Right renal pelvis (tissue), 4 donors: ENCODE measurements at places on chromosomes 4 and X.
A peak's percentile ranks its signal among the peaks of the same experiment; 100 is the strongest.

DNA sequence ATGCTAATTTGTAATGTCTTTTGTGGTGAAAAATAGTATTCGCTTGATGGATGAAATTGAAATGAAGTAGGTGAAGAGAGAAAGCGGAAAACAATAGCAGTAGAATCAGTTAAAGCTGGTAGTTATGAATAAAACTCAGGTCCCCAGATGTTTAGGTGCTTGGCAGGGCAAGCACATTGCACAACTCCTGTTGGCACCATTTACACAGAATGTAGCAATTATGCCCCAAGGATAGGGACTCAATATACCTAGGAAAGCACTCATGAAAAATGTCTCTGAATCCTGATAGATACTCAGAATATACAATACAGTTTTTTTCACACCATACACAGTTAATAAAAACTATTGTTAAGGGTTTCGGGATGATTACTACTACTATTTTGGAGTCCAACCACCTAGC lies 26.5 kb upstream of the GRIA3 start:
- no peak for DNase-seq

DNA sequence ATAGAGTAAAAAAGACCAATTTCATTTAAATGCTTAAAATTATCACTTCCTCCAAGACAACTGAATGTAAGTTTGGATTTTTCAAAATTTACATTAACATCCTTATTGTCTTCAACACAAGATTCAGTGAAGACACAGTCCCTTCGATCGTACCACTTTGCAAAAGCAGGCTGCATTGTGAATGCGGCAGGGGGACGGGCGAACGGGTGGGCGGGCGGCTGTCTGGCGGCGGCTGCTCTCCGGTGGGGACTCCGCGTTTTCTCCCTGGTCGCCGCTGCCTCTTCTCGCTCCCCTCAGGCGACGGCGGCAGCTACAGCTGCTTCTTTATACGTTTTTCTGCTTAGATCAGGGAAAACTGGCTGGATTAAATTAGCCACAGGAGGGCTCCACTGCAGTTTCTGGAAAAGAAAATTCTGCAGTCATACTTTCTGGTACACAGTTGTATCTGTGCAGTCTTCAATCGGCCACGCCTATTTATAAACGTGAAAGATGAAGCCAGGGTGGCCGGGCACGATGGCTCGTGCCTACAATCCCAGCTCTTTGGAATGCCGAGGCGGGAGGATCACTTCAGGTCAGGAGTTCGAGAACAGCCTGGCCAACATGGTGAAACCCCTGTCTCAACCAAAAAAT lies 33.9 kb upstream of the HPF1 start:
- DNase-seq = peak; percentile 55

GRCh38 chr4:82785611-82786400 lies 12.8 kb downstream of the SCD5 start:
- no peak for DNase-seq

- no peak for DNase-seq
Observed at GRCh38 chr4:122894827-122895226, 27.6 kb downstream of the NUDT6 start.

DNA sequence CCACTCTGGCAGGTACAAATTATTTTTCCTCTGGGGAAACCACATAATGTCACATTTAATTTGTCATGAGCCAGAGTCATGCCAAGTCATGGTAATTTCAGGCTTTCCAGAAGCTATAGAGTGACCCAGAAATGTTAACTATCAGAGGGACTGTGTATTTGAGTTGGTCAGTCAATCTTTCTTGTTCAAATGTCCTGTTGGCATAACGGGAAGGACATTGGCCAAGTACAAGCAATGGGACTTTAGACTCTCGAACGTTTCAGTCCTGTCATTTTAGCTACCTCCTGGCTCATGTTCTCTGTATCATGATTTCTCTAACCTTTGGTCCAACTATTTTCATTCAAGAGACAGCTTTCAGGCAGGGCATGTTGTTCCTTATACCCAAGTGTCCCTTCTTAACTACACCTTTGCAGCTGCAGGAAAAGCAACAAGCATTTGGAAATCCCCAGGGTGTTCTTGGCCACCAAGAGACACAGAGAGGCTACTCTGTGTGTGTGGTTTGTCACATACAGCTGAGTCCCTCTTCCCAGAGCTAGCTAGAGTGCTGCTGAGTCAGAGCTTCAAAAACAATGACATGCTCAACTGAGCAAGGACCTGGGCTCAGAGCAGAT lies 142.6 kb downstream of the EGF start:
- no peak for DNase-seq

GRCh38 chr4:57926311-57926710 lies 816.1 kb upstream of the IGFBP7 start:
- no peak for DNase-seq

GRCh38 chrX:3504916-3505315 lies 158.5 kb upstream of the MXRA5 start:
- DNase-seq = no peak

DNA sequence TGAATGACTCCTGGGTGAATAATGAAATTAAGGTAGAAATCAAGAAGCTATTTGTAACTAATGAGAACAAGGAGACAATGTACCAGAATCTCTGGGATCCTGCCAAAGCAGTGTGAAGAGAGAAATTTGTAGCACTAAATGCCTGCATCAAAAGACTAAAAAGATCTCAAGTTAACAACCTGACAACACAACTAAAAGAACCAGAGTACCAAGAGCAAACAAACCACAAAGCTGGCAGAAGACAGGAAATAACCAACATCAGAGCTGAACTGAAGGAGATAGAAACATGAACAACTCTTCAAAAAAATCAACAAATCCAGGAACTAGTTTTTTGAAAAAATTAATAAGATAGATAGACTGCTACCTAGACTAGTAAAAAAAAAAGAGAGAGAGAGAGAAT lies 8.4 kb downstream of the CFAP299 start:
- DNase-seq = no peak

DNA sequence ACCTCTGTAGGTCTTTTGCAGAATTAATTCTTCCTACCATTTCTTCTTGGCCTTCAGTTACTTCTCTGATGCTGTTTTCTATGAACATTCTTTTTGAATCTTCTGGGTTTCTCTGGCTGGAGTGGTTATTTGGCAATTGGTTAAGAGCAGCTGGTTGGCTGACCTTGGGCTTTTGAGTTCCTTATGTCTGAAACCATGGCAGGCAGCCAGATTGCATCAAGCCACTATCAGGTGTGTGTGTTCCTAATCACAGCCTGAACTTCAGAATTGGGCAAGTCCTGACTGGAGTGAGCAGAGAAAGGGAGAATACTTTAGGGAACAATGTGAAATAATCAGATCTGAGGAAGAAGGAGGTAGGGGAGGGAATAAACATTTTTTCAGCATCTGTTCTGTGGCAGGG lies 90.2 kb downstream of the ARHGAP10 start:
- no peak for DNase-seq

- no peak for DNase-seq
Observed at GRCh38 chrX:106037835-106038473, 573 bp downstream of the SERPINA7 start.

- no peak for DNase-seq
Observed at GRCh38 chr4:127143460-127144195, 489.1 kb upstream of the INTU start.

GRCh38 chr4:170818786-170819185 lies 729.0 kb upstream of the AADAT start:
- no peak for DNase-seq

- no peak for DNase-seq
Observed at GRCh38 chr4:159015841-159016240, 87.0 kb upstream of the RAPGEF2 start.

DNA sequence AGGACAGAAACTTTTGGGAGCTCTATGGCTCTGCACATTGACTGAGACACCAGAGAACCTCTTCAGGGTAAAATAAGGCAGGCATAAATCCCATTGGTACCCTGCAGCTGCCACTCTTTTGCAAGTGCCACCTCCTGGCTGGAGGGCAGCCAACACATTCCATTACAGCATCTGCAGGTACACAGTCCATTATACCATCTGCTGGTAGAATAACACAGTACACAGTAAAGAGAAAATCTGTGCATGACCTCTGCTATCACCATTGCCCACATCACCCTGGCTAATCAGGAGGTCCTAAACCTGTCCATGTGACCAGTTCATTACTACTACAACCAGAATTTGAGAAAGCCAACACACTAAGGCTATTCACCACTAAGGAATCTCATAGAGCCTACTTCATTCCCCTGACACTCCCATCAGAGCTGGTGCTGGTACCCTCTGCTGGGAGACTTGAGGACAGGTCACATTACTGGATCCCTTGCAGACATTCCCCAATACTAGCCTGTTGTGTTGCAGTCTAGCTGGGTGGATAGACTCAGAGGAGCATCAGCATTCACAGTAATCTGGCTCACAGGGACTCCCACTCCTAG lies 176.2 kb upstream of the TACR3 start:
- no peak for DNase-seq

- no peak for DNase-seq
Observed at GRCh38 chrX:53654376-53654775, 32.1 kb downstream of the HUWE1 start.

- DNase-seq = no peak
Observed at GRCh38 chr4:101621120-101621519, 169.4 kb upstream of the BANK1 start.

- no peak for DNase-seq
Observed at GRCh38 chr4:17635056-17635455, 20.6 kb downstream of the MED28 start.

GRCh38 chr4:81833576-81833975 lies 361.9 kb upstream of the RASGEF1B start:
- DNase-seq = no peak

DNA sequence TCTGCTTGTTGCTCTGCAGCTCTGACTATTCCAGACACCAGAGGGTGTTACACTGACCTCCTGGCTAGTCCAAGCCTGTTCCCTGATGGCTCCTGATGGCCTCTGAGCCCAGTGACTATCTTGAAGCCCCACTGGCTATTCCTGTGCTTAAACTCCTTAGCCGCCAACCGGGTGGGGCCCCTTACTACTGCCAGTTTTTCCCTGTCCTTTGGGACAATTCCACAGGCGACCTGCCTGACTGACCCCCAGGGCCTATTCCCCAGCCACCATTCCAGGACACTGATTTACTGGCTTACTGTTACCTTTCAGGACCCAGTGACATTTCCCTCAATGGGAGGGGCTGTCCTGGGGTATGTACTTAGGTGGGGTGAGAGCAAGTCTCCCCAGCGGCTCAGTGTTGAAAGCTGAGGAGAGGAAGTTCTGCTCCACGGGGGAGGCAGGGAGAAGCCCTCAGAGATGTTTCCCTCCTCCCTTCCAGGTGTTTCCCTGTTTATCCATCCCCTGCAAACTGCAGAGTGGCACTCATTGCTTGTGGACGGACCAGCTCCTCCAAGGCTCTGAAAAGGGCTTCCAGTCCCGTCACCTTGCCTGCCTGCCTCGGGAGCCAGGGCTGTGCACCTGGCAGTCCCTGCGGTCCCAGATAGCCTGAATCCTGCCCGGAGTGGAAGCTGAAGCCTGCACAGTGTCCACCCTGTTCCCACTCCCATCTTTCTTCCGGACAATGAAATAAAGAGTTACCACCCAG lies 4.0 kb downstream of the TIMP1 start:
- DNase-seq = no peak

DNA sequence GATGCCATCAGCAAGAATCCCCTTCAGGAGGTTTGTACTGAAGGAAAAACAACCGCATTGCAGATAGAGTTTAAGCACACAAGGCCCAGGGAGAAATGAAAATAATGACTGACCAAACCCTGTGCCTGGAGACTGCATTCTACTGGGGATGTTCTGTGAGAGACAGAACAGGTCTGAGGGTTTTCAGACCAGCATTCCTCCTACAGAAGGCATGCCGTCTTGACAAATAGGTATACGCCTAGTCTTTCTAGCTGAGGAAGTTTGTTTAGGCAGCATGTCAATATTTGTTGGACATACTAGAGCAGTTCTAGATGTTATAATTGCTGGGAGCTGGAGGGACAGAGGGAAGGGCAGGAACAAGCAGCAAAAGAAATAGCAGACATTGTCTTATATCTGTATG lies 68.4 kb upstream of the SCOC start:
- DNase-seq = no peak

- no peak for DNase-seq
Observed at GRCh38 chrX:16745659-16746058, 26.2 kb downstream of the SYAP1 start.

GRCh38 chr4:151458148-151458547 lies 49.2 kb downstream of the FHIP1A start:
- no peak for DNase-seq

DNA sequence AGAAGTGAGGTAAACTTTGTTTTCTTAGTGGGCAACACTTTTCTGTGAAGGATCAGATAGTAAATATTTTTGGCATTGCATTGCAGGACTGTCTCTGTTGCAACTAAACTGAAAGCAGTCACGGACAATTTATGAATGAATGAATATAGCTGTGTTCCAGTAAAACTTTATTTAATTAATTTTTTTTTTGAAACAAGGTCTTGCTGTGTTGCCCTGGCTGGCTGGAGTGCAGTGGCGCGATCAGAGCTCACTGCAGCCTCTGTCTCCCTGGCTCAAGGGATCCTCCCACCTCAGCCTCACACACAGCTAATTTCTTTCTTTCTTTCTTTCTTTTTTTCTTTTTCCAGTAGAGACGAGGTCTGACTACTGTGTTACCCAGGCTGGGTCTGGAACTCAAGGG lies 15.8 kb downstream of the RBM10 start:
- DNase-seq = no peak

GRCh38 chr4:73978886-73979285 lies 2.9 kb downstream of the PF4 start:
- DNase-seq = no peak

DNA sequence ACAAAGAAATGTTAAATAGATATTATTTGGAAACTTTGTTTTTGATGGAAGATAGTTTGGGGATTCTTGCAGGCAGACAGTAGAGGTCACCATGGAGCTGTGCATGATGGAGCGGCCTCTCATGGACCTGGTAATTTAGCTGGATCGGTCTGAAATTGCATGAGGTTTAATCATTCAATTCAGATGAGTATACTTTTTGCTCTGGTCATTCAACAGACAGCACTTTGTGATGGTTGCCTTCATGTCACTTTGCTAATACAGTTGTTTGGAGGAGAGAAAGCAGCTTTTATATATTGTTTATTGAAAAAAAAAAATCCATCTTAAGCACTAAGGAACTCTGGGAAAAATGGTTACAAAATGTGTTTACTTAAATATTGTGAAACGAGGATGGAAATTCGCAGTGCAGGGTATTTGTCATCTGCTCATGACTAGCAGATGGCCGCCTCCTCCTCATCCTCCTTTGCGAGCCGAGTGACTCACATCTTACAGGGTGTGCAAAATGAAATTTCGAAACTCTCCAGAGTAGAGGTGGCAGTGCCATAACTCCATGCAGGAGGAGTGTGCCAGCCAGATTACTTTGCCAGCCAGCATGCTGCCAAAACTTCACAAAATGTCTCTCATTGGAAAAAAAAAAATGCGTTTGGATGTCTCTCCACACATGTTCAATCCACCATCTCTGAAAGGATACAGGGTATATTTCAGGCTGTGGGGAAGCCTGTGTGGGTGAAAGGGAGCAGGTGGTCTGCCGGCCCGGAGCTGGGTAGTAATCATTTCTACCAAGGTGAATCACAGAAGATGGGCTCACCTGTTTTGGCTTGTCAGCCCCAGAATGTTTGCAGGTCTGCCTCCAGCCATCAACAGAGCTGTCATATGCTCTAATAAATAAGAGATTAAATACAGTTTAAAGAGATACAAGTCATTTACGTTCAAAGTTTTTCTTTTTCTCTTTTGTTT lies 314.9 kb upstream of the DIPK2B start:
- no peak for DNase-seq
